HTR-8/SVneo (cell line): ENCODE measurements at places on chromosomes 4 and X.
A peak's percentile ranks its signal among the peaks of the same experiment; 100 is the strongest.

- DNase-seq: no peak
Observed at GRCh38 chr4:139801895-139802294, 136.3 kb downstream of the MGST2 start.

DNA sequence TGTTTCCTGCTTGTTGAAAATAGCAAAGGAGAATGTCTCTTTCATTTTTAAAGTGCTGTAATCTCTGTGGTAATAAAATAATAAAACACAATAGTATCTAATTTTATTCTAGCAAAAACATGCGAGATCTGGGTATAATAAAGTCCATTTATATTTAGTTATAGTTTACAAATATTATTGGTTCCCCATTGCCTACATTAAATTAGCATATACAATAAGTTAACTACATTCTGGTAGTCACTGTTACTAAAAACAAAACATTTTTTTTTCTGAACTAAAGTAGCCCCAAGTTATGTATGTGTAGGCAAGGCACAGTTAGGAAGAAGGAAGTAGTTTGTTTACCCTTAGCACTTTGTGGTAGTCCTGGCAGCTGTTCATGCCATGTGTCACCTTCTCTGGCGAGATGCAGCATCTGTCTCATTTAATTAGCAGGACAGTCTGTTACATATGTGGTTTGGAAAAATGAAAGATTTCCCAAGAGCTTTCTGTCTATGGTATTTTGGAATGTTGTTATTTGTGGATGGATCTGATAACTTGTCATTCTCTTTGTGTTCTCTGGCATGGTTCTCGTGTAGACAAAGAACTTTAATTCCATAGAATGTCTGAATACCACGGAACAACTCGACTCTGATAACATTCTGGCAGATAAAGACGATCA is 231.3 kb upstream of the PITX2 start:
- peak; percentile 9 for DNase-seq

DNA sequence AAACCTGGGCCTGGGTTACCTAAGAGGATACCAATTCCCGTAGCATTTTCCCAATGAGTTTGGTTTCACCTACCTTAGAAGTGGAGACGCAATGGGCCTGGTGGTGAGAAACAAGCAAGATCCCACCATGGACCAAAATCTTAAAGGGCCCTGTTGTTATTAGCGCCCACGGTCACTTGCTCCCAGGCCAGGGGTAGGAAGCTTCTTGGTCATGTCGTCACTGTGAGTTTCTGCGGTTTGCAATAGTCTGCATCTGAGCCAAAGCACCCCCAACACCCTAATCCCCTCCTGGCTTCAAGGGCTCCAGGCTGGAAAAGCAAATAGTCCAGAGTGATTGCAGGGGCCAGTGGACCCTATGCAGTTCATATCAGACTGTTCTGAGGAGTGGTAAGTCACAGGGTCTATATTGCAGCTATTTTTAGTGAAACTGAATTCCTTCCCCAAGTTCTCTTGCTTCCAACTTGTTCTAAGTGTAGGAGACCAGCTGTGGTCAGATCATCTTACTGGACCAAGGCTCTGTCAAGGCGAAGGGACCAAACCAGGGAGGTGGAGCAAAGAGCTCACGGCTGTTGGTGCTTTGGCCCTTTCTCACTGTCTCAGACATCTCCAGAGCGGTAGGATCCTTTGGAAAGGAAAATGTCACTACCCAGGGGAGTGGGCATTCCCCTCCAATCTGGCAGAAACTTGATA is 307.9 kb upstream of the F9 start:
- DNase-seq: no peak

DNA sequence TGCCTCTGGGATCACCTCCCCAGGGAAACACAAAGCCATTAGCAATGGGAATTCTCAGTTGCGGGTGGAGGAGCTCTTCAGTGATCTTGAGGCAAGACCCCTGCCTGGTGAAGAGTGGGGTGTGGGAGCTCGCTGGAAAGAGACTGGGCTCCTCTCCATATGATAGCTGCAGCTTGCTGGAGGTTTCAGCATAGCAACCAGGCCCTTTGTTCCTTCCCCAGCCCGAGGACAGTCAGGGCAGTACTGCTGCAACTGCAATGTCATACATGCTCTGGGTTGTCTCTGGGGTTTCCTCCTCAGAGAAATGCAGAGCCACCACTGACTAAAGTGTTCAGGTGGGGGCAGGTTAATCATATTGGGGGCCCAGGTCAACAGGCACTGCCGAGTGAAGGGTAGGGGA is 81.3 kb downstream of the ARHGAP24 start:
- no peak for DNase-seq

DNA sequence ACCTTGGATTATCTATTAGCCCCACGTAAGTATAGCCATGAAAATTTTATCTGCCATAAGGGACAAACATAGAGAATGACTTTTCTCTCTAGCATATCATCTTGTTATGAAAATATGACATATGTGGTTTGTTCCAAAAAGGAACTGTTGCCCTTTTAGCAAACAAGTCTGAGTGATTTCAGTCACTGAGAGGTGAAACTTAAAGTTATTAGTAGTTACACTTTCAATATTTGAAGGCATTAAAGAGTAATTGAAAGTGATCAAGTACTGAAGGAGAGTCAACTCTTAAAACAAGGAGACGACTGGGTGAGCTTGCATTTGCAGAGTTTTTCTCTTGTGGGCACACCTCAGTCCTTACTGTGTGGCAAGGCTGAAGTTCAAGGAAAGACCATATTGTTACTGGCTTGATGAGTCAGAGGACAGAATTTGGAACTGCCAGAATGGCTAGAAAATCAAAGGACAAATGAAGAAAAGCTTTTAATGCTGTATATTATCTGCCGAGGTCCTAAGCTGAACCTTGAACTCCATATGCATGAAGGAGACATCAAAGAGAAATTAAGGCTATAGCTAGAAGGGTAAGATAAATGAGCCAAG is 205.1 kb upstream of the EMCN start:
- no peak for DNase-seq

- DNase-seq: peak; percentile 73
Observed at GRCh38 chrX:72121383-72121782, 10.3 kb downstream of the RTL5 start.

DNA sequence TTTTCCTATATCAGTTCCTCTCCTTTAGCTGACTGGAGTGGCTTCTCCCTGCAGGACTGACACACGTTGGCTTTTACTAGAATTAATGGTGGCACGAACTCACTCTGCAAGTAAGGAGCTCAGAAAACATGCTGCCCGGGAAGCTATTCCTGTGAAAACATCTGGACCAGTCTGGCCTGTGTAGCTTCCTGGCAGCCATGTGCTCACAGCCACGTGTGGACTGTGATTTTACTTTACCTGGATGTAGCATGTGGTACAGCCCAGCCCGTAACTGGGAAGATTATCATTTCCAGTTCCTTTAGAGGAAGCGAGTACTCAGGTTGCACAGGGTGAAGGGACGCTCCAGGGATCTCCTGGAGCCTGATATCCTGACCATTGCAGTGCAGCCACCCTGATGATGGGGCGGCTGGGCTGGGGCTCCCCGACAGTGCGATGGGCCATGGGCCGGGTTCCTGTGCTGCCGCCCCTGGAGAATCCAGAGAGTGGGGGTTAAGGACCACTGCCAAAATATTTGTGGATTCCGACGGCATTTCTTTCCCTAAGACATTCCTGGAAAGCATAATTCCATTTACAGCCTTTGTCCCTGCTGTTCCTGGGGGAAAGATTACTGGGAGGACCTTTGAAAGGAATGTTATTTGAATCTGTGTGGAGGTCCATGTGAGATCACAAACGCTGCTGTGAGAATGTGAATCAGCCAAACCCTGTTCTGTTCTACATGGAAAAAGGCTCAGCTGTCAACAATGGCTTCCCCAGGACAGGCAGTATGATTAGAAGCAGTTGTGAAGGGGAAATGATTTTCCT is 35.0 kb downstream of the PROM1 start:
- DNase-seq: no peak
